ENCODE measurements at places on chromosomes 7 and 10. TPM values are rescaled to one million over a fixed set of nuclear protein-coding genes. Genes with fewer than 3 reads are reported as not detected.

DNA sequence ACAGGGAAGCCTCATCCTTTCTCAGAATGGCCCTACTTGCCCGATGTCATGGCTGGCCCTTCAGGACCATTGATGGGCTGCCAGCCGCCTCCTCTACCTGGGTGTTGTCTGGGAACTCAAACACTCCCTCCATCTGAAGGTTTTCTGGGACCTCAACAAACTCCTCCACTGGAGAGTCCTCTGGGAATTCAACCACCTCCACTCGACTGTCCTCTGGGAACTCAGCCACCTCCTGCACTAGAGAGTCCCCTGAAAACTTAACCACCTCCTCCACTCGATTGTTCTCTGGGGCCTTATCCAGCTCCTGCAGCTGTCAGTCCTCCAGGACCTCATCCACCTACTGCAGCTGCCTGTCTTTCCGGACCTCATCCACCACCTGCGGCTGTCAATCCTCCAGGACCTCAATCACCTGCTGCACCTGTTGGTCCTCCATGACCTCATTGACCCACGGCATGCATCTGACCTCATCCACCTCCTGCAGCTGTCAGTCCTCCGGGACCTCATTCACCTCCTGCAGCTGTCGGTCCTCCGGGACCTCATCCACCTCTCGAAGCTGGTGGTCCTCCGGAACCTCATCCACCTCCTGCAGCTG lies 37.1 kb downstream of the MAT1A start:
- DNase-seq, result no peak

DNA sequence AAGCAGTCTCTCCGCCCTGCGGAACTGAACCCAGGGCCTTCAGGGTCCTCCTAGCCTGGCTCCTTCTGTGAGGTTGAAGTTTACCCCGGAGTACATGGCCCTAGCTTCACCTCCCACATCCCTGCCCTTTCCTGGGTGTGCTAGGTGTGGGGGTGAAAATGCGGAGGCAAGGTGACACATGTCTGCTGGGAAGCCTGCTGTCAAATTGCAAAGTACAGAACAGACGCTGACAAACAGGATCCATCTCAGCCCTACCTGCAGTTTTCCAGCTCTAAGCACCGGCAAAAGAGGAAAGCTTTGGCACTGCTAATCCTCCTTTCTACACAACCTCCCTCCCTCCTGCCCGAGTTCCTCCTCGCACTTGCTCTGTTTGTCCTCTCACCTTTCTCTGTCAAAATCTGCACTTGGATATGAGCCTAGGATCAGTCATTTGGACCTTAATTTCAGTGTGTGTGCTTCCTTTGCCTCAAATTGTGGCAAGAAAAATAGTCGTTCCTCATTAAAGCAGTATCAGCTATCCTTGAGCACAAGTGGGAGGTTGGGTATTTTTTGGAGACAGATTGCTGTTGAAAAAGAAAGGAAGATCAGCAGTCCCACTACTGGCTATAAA lies 14.4 kb upstream of the GPR15LG start:
- DNase-seq, result no peak

GRCh38 chr10:131433568-131433967 lies 122.0 kb upstream of the TCERG1L start:
- no peak for DNase-seq

The LRRC61 gene
- total RNA-seq, result 24.5 TPM

The CEP55 gene
- total RNA-seq, result 6.0 TPM

The EIF3A gene
- 188 TPM for total RNA-seq

The RBP3 gene
- not detected for total RNA-seq

All from activated T-cell treated with anti-CD3 and anti-CD28 coated beads, Interleukin-2, amount 50 U/mL, for 4 hours (primary cell).